ENCODE measurements at places on chromosomes 4 and X. TPM values are rescaled to one million over a fixed set of nuclear protein-coding genes. Genes with fewer than 3 reads are reported as not detected.

Gene FMR1NB
- not detected for total RNA-seq

Gene CT45A1
- not detected for total RNA-seq

Gene PCDH10
- total RNA-seq = 52.2 TPM

Gene KIF4A
- 8.8 TPM for total RNA-seq

Gene TBX22
- 0.30 TPM for total RNA-seq

Gene GUCY1A1
- total RNA-seq = 84.7 TPM

Gene XG
- 0.11 TPM for total RNA-seq

Gene FRMPD3
- 4.5 TPM for total RNA-seq

Gene GPR173
- total RNA-seq = 14.0 TPM

Gene PPP1R3F
- 13.3 TPM for total RNA-seq

Gene RCHY1
- 24.8 TPM for total RNA-seq

Gene SOX3
- 2.3 TPM for total RNA-seq

Gene MAGEB17
- 0.11 TPM for total RNA-seq

Gene RENBP
- total RNA-seq = 7.0 TPM

Gene TLL1
- total RNA-seq = 6.9 TPM

Gene EVC
- total RNA-seq = 10.9 TPM

Gene SHISA3
- total RNA-seq = 0.99 TPM

Gene ZBTB33
- total RNA-seq = 38.7 TPM

Gene TRPC3
- 4.8 TPM for total RNA-seq

Gene RPA4
- 0.88 TPM for total RNA-seq

Gene C4orf51
- total RNA-seq = not detected

Gene WDFY3
- 96.3 TPM for total RNA-seq

Gene CT45A7
- total RNA-seq = not detected

Gene MAGEB1
- not detected for total RNA-seq

Gene PDE5A
- total RNA-seq = 50.1 TPM

Gene MSX1
- 1.7 TPM for total RNA-seq

Gene NHSL2
- 19.2 TPM for total RNA-seq

Gene KANTR
- 32.8 TPM for total RNA-seq

Gene HMGB2
- 104 TPM for total RNA-seq

Gene TASL
- total RNA-seq = 3.4 TPM

Gene SEL1L3
- 19.2 TPM for total RNA-seq

Gene GSPT2
- total RNA-seq = 12.5 TPM

Gene FRG2
- not detected for total RNA-seq

Gene MAMLD1
- 5.5 TPM for total RNA-seq

Gene PRDM5
- 53.0 TPM for total RNA-seq

Gene TMPRSS11E
- not detected for total RNA-seq

Gene FGA
- total RNA-seq = not detected

Gene PNMA6A
- total RNA-seq = 21.0 TPM

Gene ZXDA
- 8.9 TPM for total RNA-seq

Gene ZNF518B
- total RNA-seq = 48.0 TPM

Gene MAGEA2
- total RNA-seq = not detected

Gene BMPR1B
- total RNA-seq = 14.1 TPM

Gene PFKFB1
- 0.39 TPM for total RNA-seq

Gene GRIA2
- total RNA-seq = 211 TPM

Gene ARL9
- total RNA-seq = 1.4 TPM

Gene ETNPPL
- total RNA-seq = 5.2 TPM

Gene APLN
- total RNA-seq = 4.7 TPM
